Esophagus squamous epithelium (tissue), 5 donors: ENCODE measurements at places on chromosomes 11 and 22. TPM values are rescaled to one million over a fixed set of nuclear protein-coding genes. Genes with fewer than 3 reads are reported as not detected.

DNA sequence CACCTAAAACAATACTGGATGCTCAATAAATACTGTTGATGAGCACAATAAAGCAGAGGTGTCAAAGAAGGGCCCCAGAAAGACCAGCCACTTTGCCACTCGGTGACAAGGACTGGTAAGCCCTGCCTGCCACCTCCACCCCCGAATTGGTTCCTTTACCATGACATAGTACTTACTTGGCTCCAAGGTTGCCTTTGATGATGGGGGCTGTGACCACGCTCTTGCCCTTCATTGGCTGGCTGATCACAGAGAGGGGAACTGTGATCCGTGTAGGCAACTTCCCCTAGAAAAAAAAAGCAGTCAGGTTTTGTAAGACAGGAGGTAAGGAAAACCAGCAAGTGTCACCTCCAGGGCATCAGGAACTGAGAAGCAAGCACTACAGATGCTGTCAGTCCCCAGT is 29.7 kb downstream of the NFRKB start:
- DNase-seq = no peak

GRCh38 chr22:27554106-27554811 is 247.3 kb downstream of the MN1 start:
- no peak for DNase-seq

DNA sequence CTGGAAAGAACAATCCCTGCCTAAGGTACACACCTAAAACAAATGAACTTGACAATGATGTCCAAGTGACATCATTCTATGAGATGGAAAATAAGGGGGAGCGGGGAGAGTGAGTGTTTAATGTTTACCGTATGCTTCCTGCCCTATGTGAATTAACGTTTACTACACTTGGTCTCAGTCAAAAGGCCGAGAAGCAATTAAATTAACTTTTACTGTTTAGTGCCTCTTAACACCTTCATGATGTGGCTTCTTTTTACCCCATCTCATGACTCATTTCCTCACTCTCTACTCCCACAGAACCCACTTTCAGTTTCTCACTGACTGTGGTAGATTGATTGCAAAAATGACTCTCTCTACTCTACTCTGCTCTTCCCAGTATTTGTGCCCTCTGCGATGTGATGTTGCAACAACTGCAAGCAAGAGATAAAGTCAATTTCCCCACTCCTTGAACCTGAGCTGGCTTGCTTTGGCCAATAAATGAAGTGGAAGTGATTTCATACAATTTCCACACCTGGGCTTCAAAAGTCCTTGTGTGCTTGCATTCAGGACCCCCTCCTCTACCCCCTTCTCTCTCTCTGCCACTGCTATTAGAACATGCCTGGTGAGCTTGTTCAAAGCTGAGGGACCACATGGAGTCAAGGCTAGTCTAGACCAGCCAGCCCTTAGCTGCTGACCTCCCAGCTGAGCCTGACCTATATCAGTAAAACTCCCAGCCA is 11.6 kb upstream of the ALKBH3 start:
- no peak for DNase-seq

GRCh38 chr22:28019881-28020861 is 101.1 kb upstream of the PITPNB start:
- DNase-seq = no peak

GRCh38 chr11:71253794-71254193 is 1.4 kb upstream of the SHANK2 start:
- no peak for DNase-seq

DNA sequence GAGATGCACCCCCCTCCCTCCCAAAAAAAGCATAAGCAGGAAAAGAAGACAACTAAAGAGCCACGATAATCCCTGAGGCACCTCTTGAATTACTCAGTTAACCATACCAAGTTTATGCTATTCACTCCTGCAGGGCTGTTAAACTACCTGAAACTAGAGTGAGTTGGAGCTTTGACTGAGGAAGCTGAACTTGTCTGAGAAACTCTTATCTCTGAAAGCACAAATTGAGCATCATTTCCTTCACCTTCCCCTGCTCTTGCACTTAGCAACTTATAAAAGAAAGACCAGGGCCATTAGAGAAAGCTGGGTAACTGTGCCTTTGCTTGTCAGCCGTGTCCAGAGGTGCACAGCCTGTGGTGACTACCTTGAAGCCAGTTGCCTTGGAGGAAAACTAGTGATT is 745.6 kb downstream of the NELL1 start:
- DNase-seq = no peak

DNA sequence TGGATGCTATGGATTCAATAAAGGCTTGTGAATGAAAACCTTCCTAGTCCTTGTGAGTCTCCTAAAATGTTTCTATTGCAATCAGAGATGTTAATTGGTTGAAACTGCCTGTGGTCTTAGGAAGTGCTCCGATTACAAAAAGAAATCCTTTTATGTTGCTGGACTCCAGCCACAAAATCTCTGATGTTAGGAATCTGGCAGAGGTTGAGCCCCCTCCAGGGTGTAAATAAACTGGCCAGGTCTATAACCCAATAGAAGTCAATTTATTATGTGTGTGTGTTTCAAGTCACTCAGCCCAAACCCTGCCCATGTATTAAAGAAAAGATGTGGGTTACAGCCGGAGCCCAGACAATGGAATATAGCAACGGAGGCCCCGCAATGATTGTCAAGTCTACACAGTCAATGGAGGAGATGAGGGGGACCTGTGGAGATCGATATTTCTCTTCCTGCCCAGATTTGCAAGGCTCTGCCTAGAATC is 218.1 kb upstream of the SORL1-AS1 start:
- no peak for DNase-seq

- DNase-seq = no peak
Observed at GRCh38 chr11:28521075-28521474, 412.9 kb downstream of the METTL15 start.

DNA sequence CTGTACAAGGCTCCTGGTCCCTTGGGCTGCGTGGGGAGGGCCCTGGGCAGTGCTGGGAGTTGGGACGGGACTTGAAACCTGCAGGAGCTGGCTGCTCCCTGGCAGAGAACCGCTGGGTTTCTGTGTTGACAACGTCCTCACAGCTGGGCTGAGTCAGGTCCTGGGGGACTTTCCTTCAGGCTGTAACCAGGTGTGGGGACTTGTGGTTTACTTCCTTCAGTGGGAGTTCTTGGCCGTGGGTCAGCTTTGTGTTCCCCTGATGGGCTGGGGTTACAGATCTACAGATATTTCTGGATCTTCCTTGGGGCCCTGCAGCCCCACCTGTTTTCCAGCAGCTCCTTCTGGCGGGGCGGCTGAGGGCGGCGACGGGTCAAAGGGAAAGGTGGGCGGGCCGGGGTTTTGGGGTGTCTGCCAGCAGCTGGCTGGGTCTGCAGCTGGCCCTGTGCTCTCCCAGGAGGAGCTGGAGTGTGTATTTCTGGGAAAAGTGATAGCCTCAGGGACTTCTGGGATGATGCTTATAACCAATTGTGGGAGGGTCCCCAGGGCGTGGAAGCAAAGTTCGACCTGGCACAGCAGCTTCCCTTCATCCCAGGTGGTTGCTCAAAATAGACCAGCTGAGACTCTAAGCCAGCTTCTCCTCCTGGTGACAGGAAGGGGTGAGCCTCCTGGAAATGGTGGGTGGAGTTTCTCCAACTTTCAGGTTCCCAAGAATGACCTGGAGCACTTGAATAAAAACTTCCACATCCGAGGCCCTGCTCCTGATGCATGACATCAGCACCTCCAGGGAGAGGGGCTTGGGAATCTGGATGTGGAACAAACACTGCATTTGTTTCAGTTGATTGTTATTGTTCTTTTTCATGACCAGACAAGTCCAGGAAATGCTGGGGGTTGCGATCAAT is 19.1 kb downstream of the ST14 start:
- no peak for DNase-seq

- DNase-seq = no peak
Observed at GRCh38 chr11:92264350-92264749, 39.7 kb downstream of the FAT3 start.

- no peak for DNase-seq
Observed at GRCh38 chr22:23300476-23300875, 120.2 kb downstream of the BCR start.

- DNase-seq = no peak
Observed at GRCh38 chr11:134442246-134442645, 30.2 kb upstream of the B3GAT1 start.

DNA sequence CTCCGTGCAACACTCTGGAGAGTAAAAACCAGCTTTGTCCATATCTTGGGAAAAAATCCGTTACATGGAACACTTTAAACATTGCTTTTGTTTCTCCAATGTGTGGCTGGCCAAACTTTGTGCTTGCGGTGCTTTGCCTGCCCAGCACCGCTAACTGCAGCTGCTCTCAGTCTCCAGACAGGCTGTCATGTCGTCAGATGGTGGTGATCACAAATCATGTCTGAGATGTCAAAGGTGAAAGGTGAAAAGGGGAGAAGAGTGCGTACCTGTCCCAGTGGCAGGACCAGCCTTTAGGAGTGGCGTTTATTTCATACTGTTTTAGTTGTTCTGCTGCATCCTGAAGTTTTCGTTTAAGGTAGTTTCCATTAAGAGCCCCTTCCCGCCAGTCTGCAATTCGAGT is 17.1 kb upstream of the AGBL2 start:
- DNase-seq = no peak

DNA sequence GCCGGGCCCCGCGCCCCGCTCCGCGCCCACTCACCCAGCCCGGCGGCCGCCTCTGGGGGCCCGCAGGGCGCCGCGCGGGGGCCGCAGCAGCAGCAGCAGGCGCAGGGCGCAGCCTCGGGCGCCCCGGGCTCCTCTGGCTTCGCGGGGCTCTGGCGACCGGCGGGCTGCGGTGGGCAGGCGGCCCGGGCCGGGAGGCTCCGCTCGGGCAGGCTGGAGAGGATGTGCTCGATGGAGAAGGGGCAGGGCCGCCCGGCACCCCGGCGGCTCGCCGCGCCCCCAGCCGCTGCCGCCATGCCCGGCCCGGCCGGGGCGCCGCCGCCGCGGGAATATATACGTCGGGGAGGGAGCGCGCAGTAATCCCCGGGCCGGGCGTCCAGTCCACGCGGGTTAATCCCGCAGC is at the start of gene GSC2:
Gene GSC2, minus strand, starts transcription at position 302 of the 400 bp plus-strand sequence. Its CDS starts 9 bp downstream, at position 293.
- DNase-seq = no peak

OR9Q2 gene
- total RNA-seq = not detected

OR51B4 gene
- not detected for total RNA-seq

OR4C5 gene
- total RNA-seq = not detected

SUSD2 gene
- total RNA-seq = 1.5 TPM

BRSK2 gene
- total RNA-seq = 1.3 TPM

SNRPD3 gene
- 153 TPM for total RNA-seq

FADS1 gene
- 7.2 TPM for total RNA-seq

OR9G4 gene
- total RNA-seq = not detected

ZNF408 gene
- 5.2 TPM for total RNA-seq

OR4D5 gene
- total RNA-seq = not detected
